ENCODE measurements at places on chromosomes 4 and X. TPM values are rescaled to one million over a fixed set of nuclear protein-coding genes. Genes with fewer than 3 reads are reported as not detected.

DNA sequence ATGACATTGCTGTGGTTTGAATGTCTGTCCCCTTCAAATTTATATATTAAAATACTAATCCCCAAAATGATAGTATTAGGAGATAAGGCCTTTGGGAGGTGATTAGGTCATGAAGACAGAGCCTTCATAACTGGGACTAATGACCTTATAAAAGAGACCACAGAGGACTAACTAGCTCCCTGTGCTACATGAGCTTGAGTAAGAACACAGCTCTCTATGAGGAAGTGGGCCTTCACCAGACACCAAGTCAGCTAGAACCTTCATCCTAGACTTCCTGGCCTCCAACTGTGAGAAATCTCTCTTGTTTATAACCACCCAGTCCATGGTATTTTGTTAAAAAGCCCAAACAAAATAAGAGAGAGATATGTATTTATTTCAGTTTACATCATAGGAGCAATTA is 242.2 kb upstream of the CTSO start:
- H3K4me3 ChIP-seq: no peak overlapping the region
- H3K27ac ChIP-seq: no peak overlapping the region
- H3K4me1 ChIP-seq: peaks cover 2% of the 10 kb centered on the region
- no peak for DNase-seq

- no peak overlapping the region for H3K27ac ChIP-seq
- peaks cover 61% of the 10 kb centered on the region for H3K27me3 ChIP-seq
- no peaks in the 10 kb centered on the region for H3K36me3 ChIP-seq
- no peak overlapping the region for H3K4me3 ChIP-seq
Observed at GRCh38 chr4:8078610-8079015, 80.0 kb downstream of the ABLIM2 start.

- H3K27me3 ChIP-seq: no peaks in the 10 kb centered on the region
- H3K27ac ChIP-seq: no peak overlapping the region
- H3K4me3 ChIP-seq: no peak overlapping the region
- DNase-seq: no peak
- H3K36me3 ChIP-seq: no peaks in the 10 kb centered on the region
Observed at GRCh38 chr4:162782778-162783525, 383.7 kb downstream of the NAF1 start.

Gene TMEM255A
- not detected for polyA plus RNA-seq

Gene UNC5C
- not detected for polyA plus RNA-seq
